Frontal cortex (tissue), 4 donors: ENCODE measurements at places on chromosomes 12 and 14. TPM values are rescaled to one million over a fixed set of nuclear protein-coding genes. Genes with fewer than 3 reads are reported as not detected.

Gene HHIPL1
- total RNA-seq, result 5.3 TPM

Gene FGF6
- total RNA-seq, result not detected

Gene RILPL2
- 0.41 TPM for total RNA-seq

Gene SYCP3
- 0.82 TPM for total RNA-seq

Gene G2E3
- 42.8 TPM for total RNA-seq

Gene TAS2R7
- 0.41 TPM for total RNA-seq

Gene ERC1
- total RNA-seq, result 128 TPM
